ENCODE measurements at places on chromosomes 1 and 21.

- DNase-seq, result no peak
Measured at GRCh38 chr1:113013823-113014222, 57.8 kb upstream of the SLC16A1 start.

GRCh38 chr1:174023440-174023839 is 1.3 kb upstream of the RC3H1 start:
- no peak for DNase-seq

DNA sequence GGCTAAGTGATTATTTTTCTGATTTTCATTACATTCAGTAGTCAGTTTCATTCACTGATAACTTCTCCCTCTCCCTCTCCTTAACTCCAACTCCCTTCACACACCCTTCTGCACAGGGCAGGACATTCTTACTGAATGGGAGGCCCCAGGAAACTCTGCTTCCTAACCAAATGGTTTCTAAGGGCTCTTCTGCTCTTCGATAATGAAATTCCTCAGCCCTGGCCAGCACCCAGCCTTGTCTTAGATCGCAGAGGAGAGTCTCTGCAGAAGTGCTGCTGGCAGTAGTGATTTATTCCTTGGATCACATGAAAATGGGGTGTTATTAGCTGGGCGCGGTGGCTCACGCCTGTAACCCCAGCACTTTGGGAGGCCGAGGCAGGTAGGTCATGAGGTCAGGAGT is 16.4 kb downstream of the PLEKHM2 start:
- no peak for DNase-seq

- DNase-seq, result no peak
Measured at GRCh38 chr1:27660300-27660835, 11.6 kb downstream of the IFI6 start.

DNA sequence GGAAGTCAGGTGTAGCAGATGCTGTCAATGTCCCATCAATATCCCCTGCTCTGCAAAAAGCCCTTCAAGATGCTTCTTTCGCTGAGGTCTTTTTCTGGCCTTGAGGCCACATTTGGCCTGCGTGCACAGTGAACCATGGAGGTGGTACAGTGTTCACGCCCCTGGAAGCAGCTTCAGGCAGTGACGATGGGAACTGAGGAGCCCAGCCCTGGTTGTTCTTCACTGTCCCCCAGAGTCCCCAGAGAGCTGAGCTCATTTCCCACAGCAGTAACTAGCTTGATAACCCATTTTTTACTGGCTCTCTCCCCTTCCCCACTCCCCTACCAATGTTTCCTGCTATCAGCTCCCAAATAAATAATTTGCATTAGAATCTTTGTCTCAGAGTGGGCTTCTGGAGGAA is 76.5 kb downstream of the OLIG1 start:
- DNase-seq, result no peak
